ENCODE measurements at places on chromosomes 6 and 20. TPM values are rescaled to one million over a fixed set of nuclear protein-coding genes. Genes with fewer than 3 reads are reported as not detected.

DNA sequence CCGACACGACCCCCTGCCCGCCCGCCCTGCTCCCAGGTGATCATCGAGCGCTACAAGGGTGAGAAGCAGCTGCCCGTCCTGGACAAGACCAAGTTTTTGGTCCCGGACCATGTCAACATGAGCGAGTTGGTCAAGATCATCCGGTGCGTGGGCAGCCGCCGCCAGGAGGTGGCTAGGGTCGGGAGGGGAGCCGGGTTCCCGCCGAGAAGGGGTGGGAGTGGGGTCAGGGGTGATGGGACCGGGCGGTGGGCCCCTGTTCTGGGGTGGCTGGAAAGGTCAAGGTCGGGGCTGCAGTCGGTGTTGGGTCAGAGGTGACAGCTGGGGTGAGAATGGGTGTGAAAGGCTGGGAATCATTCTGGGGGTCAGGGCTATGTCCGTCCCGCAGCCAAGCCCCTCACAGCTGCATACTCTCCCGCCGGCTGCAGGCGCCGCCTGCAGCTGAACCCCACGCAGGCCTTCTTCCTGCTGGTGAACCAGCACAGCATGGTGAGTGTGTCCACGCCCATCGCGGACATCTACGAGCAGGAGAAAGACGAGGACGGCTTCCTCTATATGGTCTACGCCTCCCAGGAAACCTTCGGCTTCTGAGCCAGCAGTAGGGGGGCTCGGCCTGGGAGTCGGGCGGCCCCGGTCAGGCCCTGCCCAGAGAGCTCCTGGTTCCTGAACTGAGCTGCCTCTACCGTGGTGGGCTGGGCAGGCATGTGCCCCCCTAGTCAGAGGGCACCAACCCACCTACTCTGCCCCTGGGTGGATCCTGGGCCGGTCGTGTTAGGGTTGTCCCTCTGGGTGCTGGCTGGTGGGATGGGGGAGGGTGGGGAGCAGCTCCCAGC is 1.0 kb downstream of the MAP1LC3A start:
- H3K27me3 ChIP-seq: no peaks in the 10 kb centered on the region
- peak overlapping the region; percentile 73 for H3K4me3 ChIP-seq
- DNase-seq: no peak
- H3K4me1 ChIP-seq: peaks cover 21% of the 10 kb centered on the region

DNA sequence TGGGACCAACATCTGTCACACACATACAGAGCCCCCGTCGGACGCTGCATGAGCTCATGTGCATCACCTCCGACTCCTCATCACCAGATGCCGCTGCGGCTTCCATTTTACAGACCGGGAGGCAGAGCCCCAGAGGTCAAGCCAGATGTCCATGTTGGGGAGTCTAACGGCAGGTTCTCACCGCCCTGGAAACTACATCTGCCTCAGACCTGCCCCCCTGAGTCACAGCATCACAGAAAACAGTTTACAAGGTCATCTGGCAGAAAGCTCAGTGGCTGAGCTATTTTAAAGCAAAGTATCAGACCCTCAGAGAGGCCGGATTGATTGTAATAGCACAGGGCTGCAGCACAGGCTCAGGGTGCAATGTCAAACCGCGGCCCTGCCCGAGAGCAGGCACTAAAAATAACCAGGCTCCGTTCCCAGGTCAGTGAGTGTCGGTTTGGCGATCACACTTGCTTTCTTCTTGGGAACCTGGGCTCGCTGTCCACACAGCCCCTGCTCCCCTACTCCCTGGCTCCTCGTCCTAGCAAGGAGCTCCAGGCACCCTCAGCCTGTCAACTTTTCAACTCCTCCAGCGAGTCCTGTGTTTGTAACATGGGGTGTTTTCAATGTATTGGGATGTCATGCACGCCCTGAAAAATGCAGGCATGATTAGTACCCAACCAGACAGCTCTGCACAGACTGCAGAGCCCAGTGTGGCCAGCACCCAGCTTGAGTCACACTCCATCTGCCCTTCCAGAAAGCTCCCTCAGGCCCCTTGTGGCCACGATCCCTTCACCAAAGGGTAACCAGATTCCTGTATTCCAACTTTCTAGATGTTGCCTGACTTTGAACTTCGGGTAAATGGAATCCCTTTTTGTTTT is 264.5 kb downstream of the CDH4 start:
- DNase-seq: no peak
- H3K36me3 ChIP-seq: no peaks in the 10 kb centered on the region
- H3K27ac ChIP-seq: no peak overlapping the region
- no peak overlapping the region for H3K4me3 ChIP-seq

The ELOVL4 gene
- total RNA-seq: not detected

DNA sequence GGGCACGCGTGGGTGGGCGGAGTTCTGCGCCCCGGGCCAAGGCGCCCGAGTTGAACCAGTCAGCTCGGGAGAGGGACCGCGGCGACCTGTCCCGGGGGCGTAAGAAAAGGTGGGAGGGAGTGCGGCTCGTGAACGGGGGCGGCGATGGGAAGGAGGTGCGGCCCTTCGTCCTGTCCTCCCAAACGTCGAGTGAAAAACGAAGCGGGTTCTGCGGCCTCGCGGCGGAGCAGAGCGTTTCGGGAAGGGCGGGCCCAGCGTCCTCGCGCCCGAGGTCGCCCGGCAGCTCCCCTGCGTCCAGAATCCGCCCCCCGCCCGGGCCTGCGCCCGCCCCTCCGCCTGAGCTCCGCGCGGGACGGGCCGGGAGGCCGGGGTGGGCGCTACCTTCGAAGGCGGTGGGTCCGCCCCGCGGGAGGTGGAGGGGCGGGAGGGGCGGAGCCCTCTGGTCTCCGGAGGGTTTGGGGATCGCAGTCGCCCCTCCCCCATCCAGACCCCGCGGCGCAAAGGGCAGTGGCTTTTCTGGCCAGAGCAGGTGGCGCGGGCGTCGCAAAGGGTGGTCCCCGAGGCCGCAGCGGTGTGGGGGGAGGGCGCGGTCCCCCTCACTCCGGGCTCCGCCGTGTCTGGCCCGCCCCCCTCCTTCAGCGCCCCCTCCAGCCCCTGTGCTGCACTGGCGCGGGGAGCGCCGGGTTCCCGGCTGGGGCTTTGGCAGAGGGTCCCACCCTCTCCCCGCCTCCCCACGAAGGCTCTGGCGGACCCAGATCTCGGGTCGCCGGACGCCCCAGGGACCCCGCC is 838 bp downstream of the STMN3 start:
- H3K36me3 ChIP-seq: no peaks in the 10 kb centered on the region
- peaks cover 15% of the 10 kb centered on the region for H3K4me1 ChIP-seq
- DNase-seq: no peak
- no peak overlapping the region for H3K27ac ChIP-seq
- peaks cover 6% of the 10 kb centered on the region for H3K27me3 ChIP-seq

GRCh38 chr6:168031411-168031971 is 34.0 kb downstream of the KIF25 start:
- peaks cover 25% of the 10 kb centered on the region for H3K27me3 ChIP-seq
- H3K27ac ChIP-seq: no peak overlapping the region
- no peaks in the 10 kb centered on the region for H3K4me1 ChIP-seq
- no peak for DNase-seq

DNA sequence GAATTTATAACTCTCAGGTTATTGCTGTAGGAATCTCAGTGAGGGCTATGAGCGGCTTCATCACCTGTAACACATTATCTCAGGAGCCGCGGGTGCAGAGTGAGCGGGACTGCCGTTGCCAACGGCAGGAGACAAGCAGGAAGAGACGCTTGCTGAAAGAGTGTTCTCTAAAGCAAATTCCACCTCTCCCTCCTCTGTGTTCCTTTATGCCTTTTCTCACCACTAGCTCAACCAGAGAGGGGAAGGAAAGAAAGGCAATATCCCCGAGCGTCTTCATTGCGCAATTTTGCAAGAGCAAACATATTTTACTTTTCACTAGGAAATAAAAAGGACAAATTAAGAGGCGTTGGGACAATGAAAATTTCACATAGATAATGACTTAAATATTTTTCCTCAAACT is 185.2 kb upstream of the EXOC2 start:
- no peaks in the 10 kb centered on the region for H3K4me1 ChIP-seq
- H3K4me3 ChIP-seq: no peak overlapping the region
- no peaks in the 10 kb centered on the region for H3K36me3 ChIP-seq
- DNase-seq: no peak
- peaks cover 25% of the 10 kb centered on the region for H3K27me3 ChIP-seq
- H3K27ac ChIP-seq: no peak overlapping the region

The ADAM33 gene
- not detected for total RNA-seq

The NMBR gene
- total RNA-seq: not detected

DNA sequence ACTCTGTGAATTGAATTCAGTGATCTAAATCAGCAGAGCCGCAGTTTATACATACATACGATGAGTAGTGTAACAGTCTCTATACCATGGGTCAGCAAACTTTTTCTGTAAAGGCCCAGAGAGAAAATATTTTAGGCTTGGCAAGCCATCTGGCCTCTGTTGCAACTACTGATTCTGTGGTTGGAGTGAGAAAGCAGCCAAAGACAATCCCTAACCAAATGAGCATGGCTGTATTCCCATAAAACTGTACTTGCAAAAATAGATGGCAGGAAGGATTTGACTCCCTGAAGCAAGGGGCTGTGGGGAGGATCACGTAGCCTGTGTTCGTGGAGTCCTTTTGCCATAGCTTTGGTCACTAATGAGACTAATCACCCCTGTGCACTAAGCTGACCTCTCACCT is 17.9 kb upstream of the MOCS1 start:
- no peaks in the 10 kb centered on the region for H3K27me3 ChIP-seq
- H3K36me3 ChIP-seq: no peaks in the 10 kb centered on the region
- H3K4me3 ChIP-seq: no peak overlapping the region
- no peak for DNase-seq
- no peaks in the 10 kb centered on the region for H3K4me1 ChIP-seq

- H3K27me3 ChIP-seq: peaks cover 16% of the 10 kb centered on the region
- no peak overlapping the region for H3K27ac ChIP-seq
- no peak for DNase-seq
- H3K4me3 ChIP-seq: no peak overlapping the region
These were observed 22.4 kb downstream of the ELOVL2 start for GRCh38 chr6:11021714-11022113.

DNA sequence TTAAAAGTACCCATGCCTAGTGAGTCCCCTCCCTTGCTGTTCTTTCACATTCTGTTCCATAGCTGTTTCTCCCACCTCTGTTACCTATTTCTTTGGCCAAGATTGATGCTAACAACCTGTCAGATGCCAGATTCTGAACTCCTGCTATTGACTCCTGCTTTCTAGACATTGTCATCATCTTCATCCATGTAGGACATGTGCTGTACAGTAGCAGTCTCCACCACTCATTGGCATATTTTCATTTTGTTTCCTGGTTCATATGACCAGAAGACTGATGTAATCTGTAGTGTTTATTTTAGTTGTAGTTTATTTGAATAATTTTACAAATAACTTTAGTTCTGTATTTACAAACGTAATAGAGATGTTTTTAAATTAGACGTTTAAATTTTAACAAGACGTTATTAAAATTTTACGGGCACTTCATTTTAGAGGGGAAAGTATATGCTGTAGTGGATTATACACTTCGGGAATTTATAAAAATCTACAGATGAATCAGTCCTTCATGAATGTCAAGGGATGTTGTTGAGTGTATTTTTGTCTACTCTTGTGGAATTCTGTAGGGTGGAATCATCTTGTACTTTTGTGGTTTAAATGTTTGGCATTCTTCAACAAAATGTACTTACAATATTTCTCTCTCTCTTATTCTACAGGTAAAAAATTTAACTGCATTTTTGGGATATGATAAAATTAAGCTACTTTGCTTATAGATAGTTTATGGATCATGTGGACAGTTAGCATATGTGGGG is 34.1 kb downstream of the TRMT11 start:
- H3K27ac ChIP-seq: no peak overlapping the region
- no peaks in the 10 kb centered on the region for H3K4me1 ChIP-seq
- no peak for DNase-seq
- no peaks in the 10 kb centered on the region for H3K27me3 ChIP-seq
- H3K36me3 ChIP-seq: peaks cover 77% of the 10 kb centered on the region

The MPIG6B gene
- not detected for total RNA-seq

DNA sequence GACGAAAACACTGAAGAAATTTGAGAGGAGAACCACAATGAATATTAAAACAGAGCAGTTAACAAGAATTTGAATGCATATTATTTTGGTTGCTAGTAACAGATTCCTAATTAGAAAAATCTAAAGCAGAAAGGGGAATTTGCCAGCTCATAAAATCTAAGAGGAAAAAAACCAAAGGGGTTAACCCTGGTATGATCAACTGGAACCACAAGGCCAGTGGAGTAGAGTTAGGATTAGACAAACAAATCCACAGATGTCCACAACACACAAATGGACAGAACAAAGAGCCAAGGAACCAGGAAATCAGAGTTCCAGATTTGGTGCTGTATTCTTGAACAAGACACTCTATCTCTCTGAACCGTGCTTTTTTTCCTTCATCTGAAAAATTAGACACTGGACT is 195.0 kb downstream of the TASP1 start:
- no peak for DNase-seq
- H3K27me3 ChIP-seq: no peaks in the 10 kb centered on the region
- no peak overlapping the region for H3K27ac ChIP-seq
